Left ventricle myocardium superior (tissue), 1 donor: ENCODE measurements at places on chromosomes 3 and 15. TPM values are rescaled to one million over a fixed set of nuclear protein-coding genes. Genes with fewer than 3 reads are reported as not detected.

- no peak for DNase-seq
Observed at GRCh38 chr3:53181024-53181371, 20.0 kb downstream of the PRKCD start.

Gene SEMA6D
- total RNA-seq = 19.7 TPM

DNA sequence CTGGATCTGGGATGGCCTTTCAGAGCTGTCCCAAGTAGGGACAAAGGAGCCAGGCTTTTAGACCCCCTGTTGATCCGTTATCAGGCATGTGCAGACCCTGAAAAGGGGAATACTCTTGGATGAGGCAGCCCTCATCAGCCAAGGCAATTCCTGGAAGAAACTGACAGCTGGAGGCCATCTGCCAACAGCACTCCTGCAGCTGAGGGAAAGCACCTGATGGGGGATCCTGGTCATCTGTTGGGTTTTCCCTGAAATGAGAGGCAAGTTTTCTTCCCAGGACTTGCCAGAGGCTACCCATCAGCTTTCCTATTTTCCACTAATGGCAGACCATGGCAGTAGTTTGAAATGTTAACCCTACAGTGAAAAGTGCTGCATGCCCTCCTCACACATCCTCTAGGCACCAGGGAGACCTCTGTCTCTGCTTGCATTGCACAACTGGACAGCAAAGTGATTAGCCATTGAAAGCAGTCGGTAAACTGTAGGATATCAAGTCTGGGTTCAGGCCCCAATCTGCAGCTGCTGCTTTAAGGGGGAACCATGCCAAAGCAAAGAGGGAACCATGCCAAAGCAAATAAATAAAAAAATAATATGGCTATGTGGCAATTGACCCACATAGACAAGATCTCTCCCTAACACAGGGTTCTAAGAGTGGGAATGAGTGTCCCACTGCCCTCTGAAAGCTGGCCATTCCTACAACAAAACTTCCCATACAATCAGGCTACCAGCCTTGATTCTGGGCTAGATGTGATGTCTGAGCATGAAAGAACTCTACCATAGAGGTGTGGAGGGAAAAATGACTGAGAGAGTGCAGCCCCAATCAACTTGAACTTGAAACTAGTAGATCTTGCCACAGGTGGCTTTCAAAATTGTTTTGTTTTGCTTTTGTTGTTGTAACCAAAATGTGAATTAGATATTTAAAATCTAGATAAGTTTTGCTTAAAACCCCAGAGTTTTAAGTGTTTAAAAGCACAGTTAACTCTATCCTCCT is 232.0 kb upstream of the STT3B start:
- DNase-seq = no peak

- DNase-seq = peak; percentile 7
Observed at GRCh38 chr15:25171856-25172687, 217.3 kb downstream of the SNRPN start.

- no peak for DNase-seq
Observed at GRCh38 chr3:19342389-19342788, 194.1 kb downstream of the KCNH8 start.

GRCh38 chr3:123375014-123375940 is 73.6 kb downstream of the ADCY5 start:
- no peak for DNase-seq

- no peak for DNase-seq
Observed at GRCh38 chr3:170089862-170090600, 52.2 kb downstream of the GPR160 start.

Gene PLIN1
- total RNA-seq = 4.7 TPM

- peak; percentile 74 for DNase-seq
Observed at GRCh38 chr3:39192490-39193092, at the start of gene XIRP1. Gene XIRP1 (minus strand): TSS chr3:39192595. CDS start chr3:39189445, 3,150 bp downstream.

DNA sequence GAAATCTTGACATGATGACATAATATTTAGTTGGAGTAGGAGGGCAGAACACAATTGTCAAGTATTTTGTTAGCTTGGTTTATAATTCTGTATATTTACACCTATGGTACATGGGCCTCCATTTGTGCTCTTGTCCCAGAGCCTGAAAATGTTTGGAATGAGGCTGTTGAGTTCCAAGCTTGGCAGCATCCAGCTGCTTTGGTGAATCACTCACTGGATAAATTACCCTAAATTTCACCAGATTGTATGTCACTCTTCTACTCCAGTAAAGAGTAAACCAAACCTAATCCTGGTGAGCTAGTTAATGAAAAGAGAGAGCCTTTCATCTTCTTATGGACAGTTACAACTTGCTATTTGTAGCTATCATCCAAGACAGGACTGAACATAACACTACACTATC is 928.7 kb downstream of the DIPK2A start:
- no peak for DNase-seq

DNA sequence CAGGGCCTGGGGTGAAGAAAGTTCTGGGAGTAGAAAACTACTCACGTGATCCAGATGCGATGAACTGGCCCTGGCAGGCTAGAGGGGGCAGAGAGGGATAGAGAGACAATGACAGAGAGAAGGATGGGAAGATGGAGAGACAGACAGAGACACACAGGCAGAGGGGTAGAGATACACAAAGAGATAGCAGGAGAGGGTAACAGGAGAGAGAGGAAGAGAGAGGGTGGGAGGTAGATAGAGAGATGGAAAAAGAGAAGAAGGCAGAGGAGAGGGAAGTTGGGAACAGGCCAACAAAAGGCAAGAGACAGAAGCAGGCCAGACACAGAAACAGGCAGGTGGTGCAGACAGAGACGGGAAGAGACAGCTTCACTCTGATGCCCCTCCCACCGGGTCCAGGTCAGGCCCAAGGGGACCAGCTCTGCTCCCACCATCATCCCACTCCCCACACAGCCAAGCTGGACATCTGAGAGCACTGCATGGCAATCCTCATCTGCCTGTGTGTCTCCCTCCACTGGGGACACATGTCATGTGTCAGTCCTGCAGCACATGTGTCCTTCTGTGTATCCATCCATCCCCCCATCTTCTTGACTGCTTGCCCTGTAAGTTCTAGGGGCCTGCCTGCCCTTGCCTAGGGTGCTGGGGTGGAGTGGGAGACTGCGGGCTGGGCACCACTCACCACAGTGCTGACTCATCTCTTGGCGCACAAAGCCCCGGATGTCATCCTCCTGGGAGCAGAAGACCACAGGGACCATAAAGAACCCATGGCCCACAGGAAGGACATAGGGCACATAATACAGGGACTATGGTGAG is 2.2 kb upstream of the UCN2 start:
- DNase-seq = no peak

DNA sequence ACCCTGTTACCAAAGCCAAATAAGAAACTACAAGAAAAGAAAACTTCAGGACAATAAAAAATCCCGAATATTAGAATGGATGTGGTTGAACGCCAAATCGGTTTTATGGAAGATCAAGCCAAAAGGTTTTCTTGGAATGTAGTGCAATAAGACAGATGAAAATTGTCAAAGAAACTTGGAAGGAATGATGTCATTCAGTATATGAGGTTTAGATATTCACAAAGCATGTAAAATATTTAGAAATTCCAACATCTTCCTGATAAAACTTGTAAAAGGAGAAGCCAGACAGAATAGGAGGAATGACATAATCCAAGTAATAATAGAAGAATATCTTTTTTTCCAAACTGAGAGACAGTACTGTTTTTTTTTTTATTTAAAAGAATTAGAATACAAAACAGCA is 130.3 kb upstream of the ZPLD1 start:
- no peak for DNase-seq

Gene MAP3K13
- 8.0 TPM for total RNA-seq

DNA sequence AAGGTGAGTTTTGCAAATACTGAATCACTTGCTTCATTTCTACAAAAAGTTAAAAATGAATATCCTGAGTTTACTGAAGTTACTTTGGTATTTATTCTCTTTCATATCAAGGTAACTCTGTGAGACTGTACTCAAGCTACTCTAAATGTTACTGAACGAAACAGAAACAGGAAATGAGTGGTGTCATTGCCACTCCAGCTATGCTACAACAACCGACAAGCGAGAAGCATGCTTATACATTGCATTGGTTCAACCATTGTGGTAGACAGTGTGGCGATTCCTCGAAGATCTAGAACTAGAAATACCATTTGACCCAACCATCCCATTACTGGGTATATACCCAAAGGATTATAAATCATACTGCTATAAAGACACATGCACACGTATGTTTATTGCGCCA is 313.2 kb upstream of the THBS1 start:
- DNase-seq = no peak

DNA sequence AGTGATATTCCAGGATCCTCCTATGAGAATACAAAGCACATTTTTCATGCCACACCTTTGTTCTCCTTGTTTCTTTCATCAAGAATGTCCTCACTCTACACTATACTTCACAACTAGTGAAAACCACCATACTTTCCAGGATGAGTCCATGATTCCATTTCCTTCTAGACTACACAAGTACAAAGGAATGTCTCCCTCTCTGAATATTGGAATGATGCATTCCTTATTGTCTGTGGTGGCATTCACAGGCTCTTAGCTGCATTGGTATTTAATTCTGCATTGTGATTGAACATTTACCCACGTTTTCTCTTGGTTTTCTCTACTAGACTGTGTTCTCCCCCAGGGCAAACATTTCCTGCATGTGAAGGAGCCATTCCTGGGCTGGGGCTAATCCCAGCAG is 217.5 kb downstream of the RAP2B start:
- no peak for DNase-seq

- DNase-seq = no peak
Observed at GRCh38 chr15:30973379-30973778, 18.0 kb downstream of the MTMR10 start.

- DNase-seq = no peak
Observed at GRCh38 chr3:139534455-139534812, 5.1 kb downstream of the RBP1 start.

Gene DPPA2
- not detected for total RNA-seq

DNA sequence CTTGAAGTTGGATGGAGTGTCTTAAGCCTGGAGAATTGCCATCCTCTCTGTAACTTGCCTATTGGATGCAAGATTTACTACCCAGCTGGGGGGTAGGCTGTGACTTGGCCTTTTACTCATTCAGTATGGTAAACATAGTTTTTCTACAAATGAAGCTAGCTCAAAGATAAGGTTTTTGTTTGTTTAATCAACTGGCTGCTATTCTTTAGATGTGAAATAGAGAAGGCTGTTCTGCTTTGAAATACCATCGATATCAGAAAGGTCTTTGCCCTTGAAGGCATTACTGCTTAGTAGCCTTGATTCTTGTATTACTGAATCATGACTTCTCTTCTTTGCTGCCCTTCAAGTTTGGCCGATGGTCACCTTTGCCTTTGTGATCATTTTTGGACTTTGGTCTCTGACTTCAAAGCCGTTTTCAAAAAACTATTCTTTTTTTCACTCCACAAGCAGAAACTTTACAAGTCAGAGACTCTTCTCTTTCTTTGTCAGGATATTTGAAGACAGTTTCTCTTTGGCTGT is 83.1 kb downstream of the GAP43 start:
- no peak for DNase-seq

Gene RLBP1
- total RNA-seq = not detected

DNA sequence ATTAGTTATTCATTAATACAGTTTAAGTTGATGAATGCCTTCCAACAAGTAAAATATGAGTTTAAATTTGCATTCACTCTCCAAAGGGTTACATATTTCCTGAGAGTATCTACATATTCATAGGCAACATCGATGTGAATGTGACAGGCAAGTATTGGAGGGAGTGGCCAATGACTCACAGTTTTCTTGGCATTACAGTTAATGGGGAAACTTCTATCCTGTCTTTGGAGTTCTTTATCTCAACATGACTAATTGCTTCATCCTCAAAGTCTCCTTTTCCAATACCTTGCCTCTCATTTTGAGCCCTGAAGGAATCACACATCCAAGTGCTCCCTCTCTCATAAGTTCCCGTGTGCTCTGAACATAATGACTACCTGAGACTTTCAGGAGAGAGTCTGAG is 439.7 kb upstream of the FRG2C start:
- DNase-seq = no peak

DNA sequence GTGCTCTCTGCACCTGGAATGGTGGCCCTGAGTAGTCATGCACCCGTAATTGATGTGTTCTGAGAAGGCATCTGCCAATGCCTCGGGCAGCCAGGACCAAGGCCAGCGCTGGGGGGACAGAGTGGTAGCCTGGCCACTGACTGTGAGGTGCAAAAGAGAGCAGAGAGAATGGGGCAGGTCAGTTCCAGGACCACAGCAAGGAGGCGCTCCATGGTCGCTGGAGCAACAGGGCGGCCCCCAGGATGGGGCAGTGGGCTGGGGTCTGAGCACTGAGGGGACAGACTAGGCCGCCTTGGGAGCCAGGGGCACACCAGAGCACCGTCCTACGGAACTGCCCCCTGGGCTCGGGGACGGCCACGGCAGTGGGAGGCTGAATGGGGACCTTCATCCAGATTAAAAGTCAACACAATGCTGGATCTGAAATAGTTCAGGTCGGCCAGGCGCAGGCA is 48.3 kb upstream of the IQSEC1 start:
- no peak for DNase-seq

GRCh38 chr3:73148682-73149081 is 87.2 kb downstream of the EBLN2 start:
- no peak for DNase-seq

DNA sequence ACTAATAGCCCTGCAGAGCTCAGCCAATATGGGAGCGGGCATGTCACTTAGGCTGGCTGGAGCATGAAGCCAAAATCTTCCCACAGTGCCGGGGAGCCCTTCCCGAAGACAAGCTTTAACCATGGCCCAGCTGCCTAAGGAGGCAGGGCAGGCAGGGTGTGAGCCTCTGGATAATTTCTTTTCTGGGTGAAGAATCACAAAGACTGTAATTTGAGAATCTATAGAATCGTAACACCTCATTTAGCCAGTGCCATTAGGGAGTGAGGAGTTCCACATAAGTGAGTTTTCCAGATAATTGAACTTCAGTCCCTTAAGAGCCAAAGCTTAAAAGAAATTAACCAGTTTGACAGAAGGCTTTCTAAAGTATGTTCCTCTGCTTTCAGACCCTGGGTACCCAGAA is 40.2 kb upstream of the TLE3 start:
- DNase-seq = no peak

GRCh38 chr15:54521206-54521605 is 543.0 kb downstream of the UNC13C start:
- no peak for DNase-seq

DNA sequence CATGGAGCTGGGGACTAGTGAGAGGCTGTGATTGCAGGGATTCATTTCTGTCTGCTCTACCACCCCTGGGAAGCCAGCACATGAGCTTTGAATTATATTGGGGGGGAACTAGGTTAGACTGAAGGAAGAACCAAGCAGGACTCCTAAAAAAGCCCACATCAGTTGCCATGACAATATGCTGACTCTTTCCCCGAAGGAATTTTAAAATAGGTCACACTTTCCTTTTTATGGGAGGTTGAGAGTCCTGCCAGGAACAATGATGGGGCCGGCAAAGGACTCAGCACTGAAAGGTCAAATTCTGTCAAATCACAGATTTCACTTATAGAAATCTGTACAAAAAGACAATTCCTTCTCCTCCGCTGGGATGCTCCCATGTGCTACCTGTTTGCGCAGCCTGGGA is 130.8 kb downstream of the ZNF621 start:
- no peak for DNase-seq

Gene CLPX
- total RNA-seq = 58.3 TPM
